ENCODE measurements at places on chromosomes 7 and 10.

- DNase-seq = no peak
Measured at GRCh38 chr7:25698451-25699113, 453.4 kb upstream of the NFE2L3 start.

DNA sequence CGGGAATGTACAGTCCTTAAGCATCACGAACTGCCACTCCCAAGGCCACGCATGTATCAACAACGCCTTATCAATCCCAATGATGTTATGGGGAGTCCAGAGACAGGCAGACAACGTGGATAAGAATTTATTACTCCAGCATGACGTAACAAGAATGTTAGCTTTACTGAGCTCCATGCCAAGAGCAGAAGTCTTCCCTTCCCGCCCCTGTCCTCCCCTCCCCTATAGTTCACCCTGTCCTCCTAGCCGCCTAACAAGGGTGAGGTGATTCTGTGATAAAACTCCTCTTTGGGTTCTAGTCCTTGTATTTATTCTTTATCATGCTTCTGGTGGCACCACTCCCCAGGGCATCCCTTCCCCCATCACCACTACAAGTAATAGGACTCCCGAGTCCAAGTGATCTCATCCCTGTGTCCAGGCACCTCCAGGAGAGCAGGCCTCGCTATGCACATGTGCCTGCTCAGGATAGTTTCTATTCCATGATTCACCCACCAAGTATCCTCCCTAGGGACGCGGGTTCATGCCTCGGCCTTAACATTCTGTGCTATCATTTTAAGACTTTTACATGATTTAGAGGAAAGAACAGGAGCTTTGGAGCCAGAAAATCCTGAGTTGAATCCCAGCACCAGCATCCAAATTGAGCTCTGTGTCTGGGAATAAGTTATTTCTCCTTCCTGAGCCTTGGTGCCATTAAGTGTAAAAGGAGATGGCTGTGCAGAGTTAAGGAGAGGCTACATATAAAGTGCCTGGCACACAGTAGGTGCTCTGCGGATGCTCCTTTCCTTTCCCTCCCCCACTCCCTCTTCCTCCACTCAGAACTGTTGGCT lies 15.4 kb downstream of the GSDME start:
- DNase-seq = no peak

- DNase-seq = no peak
Measured at GRCh38 chr10:98144985-98145384, 10.5 kb downstream of the R3HCC1L start.

GRCh38 chr10:70074165-70074564 lies 21.5 kb downstream of the MACROH2A2 start:
- DNase-seq = no peak

GRCh38 chr10:35219891-35220890 lies 93.5 kb downstream of the CREM start:
- no peak for DNase-seq

Measured in activated T-helper 1 cell treated with anti-CD3 and anti-CD28 coated beads, Interleukin-2, amount 50 U/mL, for 16 hours (primary cell).